ENCODE measurements at places on chromosomes 11 and 22.

GRCh38 chr11:75408957-75409219 is 9.6 kb downstream of the RPS3 start:
- DNase-seq: no peak

DNA sequence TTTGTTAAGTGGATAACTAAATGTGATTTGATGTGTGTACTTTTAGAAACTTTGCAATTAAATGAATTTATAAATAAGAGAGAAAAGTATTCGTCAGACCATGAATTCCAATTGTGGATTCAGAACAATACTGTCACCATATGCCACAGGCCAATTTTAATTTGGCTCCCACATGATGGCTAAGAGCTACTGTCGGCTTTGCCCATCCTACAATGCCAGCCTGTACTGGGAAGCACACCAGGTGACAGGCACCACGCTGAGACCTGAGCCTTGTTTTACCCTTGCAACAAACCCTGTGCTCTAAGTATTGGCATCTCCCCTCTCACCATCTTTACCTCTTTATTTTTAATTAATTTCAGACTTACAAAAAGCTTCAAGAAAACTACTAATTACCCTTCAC is 14.0 kb downstream of the RAB30 start:
- DNase-seq: no peak

GRCh38 chr11:20839231-20839630 is 169.8 kb downstream of the NELL1 start:
- DNase-seq: no peak

- DNase-seq: no peak
Observed at GRCh38 chr22:35524966-35525686, 15.5 kb upstream of the RASD2 start.

GRCh38 chr11:71251761-71252268 is 562 bp downstream of the SHANK2 start:
- no peak for DNase-seq

DNA sequence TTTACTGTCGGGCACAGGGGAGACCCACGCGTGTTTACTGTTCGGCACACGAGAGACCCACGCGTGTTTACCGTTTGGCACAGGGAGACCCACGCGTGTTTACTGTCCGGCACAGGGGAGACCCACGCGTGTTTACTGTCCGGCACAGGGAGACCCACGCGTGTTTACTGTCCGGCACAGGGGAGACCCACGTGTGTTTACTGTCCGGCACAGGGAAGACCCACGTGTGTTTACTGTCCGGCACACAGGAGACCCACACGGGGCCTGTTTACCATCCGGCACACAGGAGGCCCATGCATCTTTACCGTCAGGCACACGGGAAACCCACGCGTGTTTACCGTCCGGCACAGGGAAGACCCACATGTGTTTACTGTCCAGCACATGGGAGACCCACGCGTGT is 525.1 kb downstream of the BRD1 start:
- no peak for DNase-seq

DNA sequence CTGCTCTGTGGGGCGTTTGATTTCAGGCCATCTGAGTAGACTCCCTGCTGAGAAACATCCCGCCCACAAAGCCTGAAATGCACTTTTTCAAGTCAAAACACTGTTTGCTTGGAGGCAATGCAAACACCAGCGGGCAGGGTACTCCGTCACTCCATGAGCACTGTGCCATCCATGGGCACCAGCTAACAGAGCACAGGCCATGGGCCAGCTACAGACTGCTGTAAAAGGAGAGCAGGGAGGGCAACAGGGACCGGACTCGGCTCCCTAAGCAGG is 16.6 kb upstream of the EFCAB6 start:
- no peak for DNase-seq

- no peak for DNase-seq
Observed at GRCh38 chr11:16784097-16784496, 45.6 kb downstream of the C11orf58 start.

DNA sequence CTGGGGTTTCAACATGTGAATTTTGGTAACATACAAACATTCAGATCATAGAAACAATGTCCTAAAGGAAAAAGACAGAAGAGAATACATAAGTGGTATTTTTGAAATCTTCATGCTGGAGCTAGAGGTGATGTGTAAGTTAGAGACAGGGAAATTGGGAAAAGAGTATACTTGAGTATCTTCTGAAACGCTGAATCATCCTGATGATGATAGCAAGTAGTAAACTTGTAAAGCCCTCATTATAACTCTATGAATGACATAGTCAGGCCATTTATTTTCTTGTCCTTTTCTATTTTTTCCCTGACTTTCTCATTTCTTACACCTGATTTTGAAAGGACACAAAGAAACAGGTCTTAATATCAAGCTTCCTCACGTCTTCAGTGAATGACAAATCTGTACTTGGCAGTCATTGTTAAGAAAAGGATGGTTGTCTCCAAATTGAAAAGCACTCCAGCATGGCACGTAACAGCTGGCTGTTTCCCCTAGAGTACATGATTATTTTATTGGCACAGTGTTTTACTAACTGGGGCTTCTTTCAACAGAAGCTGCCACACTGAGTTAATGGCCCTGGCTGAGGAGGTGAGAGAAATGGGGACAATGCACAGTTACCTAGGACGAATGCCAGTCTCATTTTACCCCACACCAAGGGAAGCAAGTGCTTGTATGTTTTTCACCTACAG is 140.7 kb upstream of the CTSC start:
- DNase-seq: no peak

DNA sequence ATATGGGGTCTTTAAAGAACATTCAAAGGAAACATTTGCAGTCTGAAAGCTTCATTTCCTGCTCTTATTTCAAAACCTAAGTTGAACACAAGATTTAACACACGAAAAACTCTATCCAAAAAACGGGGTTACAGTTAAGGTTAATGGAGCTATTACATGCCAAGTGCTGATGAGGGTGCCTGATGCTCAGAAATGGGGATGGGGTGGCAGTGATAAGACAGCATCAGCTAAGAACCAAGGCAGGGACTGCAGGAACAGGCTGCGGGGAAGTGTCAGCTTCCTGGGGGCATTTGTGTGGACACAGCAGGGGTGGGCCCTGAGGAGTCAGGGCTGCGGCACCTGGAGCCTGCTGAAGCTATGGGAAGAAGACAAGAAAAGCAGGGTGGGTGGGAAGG is 12.2 kb downstream of the DGCR2 start:
- DNase-seq: no peak

DNA sequence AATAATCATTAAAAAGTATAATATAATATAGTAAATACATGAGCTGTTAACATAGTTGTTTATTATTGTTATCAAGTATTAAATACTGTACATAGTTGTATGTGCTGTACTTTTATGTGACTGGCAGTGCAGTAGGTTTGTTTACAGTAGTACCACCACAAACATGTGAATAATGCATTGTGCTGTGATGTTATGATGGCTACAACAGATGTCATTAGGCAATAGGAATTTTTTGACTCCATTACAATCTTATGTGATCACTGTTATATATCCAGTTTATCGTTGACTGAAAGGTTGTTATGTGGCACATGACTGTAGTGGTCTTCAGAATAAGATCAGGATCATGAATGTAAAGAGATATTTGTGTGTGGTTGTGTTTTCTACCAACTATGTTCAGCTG is 577.8 kb downstream of the JRKL start:
- DNase-seq: no peak

- DNase-seq: no peak
Observed at GRCh38 chr11:95652002-95652472, 137.5 kb downstream of the FAM76B start.

- DNase-seq: no peak
Observed at GRCh38 chr11:15851051-15851498, 505.3 kb downstream of the SOX6 start.

- DNase-seq: no peak
Observed at GRCh38 chr11:19559746-19560145, 152.9 kb upstream of the NAV2 start.

- DNase-seq: no peak
Observed at GRCh38 chr11:103596315-103596714, 440.1 kb upstream of the DDI1 start.

All from stimulated activated CD4-positive, alpha-beta T cell treated with anti-CD3 and anti-CD28 coated beads, Interleukin-1b, Interleukin-23, amount 100 ng/mL, for 1 hour (primary cell).